ENCODE measurements at places on chromosomes 16 and 17.

DNA sequence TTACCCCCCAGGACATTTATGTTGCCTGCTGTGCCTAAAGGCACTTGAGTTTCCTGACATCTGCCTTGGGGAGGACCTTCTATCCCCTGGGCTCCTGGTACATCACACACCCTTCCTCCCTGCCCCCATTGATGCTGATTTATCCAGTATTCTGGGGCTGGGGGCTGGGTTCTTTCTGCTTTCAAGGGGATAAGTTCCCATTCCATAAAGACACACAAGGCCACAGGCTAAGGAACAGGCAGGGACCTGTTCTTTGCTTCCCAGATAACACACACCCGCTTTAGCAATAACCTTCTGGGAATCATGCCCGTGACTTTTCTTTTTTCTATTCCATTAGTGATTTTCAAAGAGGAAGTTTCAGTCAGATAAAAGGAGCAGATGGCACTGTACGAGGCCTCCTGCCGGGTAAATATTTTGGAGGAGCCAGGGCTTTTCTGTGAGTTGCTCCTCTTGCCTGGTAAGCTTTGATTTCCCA, 30.6 kb downstream of the CHD9 start:
- no peak for DNase-seq

DNA sequence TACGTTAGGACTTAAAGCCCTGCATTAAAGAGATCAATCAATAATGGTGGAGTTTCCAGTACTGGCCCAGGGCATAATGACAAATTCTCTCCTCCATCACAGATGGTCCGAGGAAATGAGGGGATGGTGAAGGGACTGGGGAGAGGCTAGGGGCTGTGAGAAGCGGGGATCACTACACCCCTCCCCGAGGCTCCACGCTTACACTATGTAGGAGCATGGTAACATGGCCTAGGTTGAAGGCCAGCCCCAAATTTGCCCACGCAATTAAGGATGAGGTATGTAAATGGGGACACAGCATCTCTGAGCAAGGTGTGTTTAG, 8.0 kb upstream of the AKTIP start:
- DNase-seq: no peak

GRCh38 chr16:10579965-10580882, at the start of gene EMP2:
TSS of gene EMP2 (minus strand) at chr16:10580598. CDS start at chr16:10547617, 32,981 bp downstream.
- DNase-seq: peak; percentile 75

DNA sequence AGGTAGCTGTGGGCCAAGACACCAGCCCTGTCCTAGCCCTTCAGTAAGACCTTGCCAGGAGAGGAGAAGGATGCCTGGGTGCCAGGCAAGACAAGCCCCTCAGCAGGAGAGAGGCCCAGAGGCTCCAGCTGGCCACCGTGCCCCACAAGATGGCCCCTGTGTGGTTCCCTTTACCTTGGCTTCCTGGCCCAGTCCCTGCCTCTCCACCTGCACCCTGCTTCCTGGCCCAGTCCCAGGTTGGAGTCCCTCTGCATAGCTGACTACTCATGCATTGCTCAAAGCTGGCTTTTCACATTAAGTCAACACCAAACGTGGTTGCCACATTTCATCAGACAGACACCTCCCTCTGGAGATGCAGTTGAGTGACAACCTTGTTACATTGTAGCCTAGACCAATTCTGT, 4.0 kb downstream of the SYNGR3 start:
- no peak for DNase-seq

DNA sequence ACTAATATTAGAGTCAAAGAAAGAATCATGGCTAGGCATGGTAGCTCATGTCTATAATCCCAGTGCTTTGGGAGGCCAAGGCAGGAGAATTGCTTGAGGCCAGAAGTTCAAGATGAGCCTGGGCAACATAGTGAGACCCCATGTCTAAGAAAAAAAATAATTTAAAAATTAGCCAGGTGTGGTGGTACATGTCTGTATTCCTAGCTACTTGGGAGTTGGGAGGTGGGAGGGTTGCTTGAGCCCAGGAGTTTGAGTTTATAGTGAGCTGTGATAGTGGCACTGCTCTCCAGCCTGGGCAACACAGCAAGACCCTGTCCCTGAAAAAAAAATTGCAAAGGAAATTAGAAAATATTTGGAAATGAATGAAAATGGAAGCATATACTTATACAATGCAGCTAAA, 210.3 kb upstream of the AXIN2 start:
- DNase-seq: no peak

DNA sequence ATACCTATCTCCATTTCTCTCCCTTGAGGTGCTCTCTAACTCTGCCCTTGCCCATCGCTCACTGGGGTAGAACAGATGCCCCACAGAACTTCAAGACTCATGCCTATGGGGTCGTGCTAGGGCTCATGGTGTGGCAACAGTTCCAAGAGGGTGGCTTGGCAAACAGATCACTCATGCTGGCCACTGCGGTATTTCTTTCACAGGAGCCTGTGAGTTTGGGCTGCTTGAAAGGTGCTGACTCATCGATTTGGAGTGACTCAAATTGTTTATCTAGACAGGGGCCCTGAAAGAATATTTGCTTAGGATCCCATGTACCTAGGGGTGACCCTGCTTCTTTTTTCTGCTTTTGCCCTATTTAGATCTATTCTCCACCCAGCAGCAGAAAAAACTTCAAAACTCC, 69.9 kb downstream of the IRX5 start:
- DNase-seq: no peak

DNA sequence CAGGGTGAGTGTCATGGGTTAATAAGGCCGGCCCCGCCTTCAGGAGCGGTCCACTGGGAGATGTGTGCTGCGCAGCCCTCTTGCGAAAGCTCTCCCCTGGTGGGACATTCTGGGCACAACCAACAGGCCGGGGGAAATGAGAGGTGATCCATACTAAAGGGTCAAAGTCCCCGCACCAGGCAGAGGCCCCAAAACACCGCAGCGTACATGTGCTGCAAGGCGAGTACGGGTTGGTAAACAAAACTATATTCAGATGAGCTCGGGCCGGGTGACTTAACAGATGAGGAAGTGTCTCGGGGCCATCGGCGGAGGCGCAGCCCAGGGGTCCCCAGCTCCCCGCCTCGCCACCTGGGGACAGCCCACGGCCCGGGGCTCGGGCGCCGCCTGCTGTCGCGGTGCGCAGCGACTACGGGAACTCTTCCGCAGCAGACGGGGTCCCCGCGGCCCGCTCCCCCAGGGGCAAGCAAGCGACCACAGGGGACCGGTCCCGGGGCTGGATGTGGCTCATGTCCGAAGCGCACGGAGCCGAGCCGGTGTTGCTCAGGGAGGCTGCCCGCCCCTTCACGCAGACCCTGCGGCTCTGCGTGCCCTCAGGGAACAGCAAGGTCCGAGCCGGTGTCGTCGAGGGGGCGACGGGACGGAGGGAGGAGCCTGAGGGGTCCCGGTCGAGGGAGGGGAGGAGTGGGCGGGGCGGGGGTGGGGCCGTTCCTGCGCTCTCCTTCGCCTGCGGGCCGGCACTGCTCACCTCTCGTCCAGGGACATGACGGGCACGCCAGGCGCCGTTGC, at the start of gene RAB37:
RAB37 (plus strand) TSS at position 744 of the 786 bp plus-strand sequence; CDS start at position 761, 17 bp downstream.
- DNase-seq: no peak

DNA sequence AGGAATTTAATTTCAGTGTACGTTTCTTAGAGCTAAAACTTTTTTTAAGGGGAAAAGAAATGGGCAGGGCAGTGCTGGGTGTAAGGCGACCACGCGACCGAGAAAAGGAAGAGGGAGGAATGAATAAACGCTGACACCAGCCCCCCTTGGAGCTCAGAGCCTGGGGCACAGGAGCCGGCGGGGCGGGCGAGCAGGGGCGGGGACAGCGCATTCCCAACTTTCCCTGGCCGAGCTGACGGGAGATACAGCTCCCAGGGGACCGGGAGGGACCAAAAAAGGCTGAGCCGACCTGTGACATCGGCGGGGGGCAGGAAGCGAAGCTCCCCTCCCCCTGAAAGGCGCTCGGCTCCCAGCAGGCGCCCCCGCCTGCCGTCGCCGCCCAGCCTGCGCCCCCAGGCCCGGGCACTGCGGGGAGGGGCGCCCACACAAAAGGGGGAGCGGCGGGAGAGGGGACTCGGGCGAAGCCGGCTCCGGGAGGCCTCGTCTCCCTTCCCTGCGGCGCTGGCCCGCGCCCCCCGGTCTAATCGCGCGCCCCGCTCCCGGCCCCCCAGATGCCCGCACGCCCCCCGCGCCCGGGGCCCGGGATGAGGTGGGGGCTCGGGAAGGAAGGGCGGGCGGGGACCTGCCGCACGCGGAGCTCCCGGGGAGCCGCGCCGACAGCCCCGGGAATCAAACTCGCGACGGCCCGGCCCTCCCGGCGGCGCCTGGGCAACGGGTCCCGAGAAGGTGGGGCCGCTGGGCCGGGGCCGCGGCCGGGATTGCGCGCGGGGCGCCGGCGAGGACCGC, 622 bp downstream of the CUEDC1 start:
- DNase-seq: peak; percentile 93

DNA sequence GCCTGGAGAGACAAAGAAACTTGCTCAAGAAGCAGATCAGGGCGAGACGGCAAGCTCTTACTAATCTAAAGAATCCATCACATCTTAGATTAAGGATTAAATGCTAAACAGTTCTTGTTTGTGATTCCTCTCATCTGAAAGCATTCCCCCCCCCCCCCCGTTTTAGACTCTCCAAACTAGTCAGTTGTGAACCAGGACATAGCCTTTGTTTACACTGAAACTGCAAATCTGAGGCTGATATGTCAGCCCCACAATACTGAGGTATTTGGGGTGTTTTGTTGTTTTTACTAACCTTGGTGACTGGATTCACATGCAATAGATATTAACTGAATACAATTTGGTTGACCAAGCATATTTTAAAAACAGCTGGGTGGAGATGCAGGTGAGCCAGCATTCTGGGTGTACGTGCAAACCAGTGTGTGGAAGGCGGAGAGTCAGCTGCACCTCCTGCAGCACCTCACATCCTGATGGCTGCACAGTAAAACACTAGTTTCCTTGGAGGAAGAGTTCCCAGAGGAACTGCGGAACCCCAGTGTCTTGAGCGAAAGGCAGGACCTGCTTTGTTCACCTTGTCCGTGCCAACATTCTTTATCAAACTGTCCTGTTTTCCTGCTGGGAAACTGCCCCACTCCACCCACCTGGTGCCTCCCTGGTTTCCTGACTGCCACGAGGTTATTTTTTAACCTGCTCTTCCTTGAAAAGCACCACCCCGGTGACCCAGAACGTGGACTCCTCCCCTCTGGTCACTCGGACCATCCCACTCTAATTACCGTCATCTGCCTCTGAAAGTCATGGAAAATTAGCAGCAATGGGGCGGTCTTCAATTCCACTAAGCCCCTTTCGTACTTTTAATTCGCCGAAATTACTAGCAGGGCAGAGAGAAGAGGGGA, 1.2 kb upstream of the YPEL2 start:
- DNase-seq: no peak

- no peak for DNase-seq
These were observed 11.7 kb downstream of the ABAT start for GRCh38 chr16:8686031-8686621.

DNA sequence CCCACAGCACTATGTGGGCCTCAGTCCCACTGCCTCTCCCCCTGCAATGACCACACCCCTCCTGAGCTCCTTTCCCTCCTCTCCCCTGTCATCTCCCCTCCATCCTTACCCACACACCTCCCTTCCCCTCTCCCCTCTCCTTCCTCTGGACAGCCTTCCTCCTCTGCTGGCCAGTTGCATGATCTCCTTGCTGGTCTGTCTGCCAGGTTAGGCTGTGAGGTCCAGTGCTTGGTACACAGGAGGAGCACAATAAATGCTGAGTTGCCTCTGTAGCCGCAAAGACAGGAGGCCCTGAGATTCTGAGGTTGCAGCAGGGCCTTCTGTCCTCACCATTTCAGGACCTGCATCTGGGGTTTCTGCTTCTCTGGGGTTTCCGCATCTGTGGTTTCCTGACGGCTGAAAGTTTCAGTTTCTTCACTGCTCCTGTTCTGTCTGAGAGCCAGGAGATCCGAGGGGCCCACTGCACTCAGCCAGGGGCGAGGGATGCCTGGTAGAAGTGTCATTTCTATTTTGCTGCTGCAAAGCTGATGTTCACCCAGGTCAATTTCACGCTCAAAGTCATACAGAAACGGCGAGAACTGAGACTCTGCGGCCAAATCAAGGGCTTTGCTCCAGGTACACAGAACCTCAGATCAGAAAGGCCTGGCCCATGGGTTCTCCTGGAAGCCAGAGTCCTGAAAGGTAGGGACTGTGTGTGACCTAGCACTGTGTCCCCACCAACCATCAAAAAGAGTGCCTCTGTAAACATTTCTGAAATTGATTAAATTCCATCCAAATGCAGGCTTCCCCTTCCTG, 4.6 kb upstream of the SLC12A3 start:
- DNase-seq: no peak

DNA sequence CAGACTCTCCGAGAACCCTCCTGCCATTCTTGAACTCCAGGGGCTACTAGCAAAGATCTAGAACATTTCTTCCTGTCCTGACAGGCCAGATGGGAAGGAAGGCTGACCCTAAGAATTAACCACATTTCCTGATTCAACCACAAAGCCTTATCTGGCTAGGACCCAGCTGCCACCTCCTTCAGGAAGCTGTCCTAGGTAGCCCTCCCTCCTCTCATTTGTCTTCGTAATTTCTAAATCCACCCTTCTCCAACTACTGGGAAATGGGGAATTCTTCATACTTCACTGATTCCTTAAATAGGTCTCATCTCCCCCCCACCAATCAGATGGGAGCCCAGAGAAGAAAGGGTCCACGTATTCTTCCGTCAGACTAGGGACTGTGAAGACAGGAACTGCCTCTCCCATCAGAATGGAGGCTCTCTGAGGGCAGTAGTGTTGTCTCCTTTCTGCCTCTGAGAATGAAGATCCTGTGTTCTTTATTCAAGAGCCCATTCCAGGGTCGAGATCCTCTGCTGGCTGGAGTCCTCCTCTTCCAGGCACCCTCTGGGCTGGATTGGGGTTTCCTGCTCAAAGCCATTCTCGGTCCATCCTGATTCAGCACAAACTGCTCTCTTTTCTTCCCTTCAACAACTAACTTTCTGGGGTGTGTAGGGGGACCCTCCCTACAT, 2.1 kb downstream of the SAMD14 start:
- no peak for DNase-seq

DNA sequence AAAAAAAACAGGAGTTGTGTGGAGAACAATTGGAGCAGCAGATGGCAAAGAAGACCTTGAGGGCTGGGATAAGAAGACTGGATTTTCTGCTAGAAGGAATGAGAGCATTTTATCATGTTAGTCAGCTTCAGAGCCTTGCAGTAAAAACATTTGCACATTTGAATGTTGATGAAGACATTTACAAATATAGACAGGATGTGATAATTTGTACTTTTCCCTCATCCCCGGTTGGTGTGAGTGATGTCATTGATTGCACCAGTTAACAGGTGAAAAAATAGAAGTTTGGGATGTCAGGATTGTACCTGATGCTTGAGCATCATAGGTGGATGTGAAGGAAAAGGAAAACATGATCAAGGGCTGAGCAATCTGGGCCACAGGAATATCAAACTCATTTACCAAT, 22.6 kb upstream of the MAPK3 start:
- no peak for DNase-seq

- no peak for DNase-seq
These were observed 8.6 kb downstream of the USP32 start for GRCh38 chr17:60383379-60383778.

- no peak for DNase-seq
These were observed 995 bp upstream of the JMJD8 start for GRCh38 chr16:684961-685696.

GRCh38 chr16:4580250-4580649, 24.1 kb downstream of the C16orf96 start:
- DNase-seq: no peak

- no peak for DNase-seq
These were observed 17.6 kb downstream of the HS3ST3A1 start for GRCh38 chr17:13583996-13584700.
